ENCODE measurements at places on chromosomes 7 and 10. TPM values are rescaled to one million over a fixed set of nuclear protein-coding genes. Genes with fewer than 3 reads are reported as not detected.

ASAH2B gene
- total RNA-seq: 3.7 TPM

- no peak for DNase-seq
Observed at GRCh38 chr10:43681220-43681619, 32.5 kb upstream of the ZNF32 start.

GRCh38 chr7:93316730-93317129 lies 84.6 kb downstream of the VPS50 start:
- DNase-seq: no peak

DNA sequence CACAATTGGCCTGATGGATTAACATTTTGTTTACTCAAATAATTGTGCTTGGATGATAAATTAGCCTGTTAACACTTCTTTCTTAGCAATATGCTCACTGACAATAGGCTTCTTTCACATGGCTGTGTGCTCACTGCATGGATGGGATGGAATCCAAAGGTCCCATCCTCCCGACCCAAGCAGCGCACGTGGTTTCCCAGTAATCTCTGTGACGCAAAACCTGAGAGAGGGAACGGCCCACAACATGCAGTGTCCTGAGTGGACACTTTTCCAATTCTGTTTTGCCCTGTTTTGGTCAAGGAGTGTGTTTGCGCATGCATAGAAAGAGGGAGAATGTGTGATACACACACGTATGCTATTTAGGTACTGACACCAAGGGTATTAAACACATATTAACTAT lies 42.1 kb upstream of the RASGEF1A start:
- DNase-seq: no peak

GRCh38 chr7:157685430-157686284 lies 348.9 kb downstream of the DNAJB6 start:
- DNase-seq: no peak

DNA sequence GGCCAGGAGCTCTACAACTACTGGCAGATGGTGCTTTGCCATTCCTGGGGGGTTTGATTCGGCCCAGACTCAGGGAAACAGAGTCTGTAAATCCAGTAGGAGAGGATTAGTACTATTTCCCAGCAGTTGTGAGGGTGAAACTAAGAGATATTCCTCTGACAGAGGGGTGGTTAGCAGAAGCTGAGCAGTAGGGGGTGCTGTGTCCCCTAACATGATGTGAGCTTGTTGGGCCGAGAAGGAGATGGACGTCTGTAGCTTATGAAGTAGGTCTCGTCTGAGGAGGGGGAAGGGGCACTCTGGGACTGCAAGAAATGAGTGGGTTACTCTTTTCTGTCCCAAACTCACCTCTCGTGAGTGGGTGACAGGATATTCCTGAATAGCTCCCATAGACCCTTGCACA lies 179.2 kb upstream of the MBL2 start:
- no peak for DNase-seq

GRCh38 chr10:42652858-42653257 lies 14.5 kb upstream of the ZNF33B start:
- DNase-seq: no peak

DNA sequence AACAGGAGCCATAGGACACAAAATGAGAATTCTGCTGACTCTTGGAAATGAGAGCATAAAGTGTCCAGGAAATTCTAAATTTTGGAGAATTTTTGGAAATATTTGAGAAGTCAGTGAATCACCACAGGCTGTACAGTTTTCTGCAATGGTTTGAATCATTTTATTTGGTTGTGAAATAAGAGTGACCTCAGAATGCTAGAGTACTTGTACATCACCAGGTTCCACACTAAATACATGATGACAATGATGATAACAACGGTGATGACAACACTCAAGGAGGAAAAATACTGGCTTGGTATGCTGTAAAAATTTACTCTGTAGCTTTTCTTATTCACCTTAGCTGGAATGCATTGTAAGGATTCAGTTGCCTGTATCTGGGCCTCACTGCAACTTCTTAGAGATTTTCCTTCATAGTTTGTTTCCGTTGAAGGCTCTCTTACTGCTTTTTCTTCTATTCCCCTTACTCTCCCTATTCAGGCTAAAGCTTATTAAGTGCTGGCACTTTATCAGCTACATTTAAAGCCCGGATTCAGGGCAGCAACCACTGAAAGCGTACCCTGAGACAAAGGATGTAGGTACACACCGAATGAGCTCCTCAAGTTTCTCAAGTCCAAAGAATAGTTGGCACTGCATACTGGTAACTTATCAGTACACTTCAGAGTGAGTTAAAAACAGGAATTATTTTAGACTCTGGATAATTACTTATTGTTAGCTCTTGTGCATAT lies 30.2 kb upstream of the NME8 start:
- no peak for DNase-seq

GRCh38 chr10:43278216-43278615 lies 11.4 kb upstream of the RASGEF1A start:
- no peak for DNase-seq

- no peak for DNase-seq
Observed at GRCh38 chr10:104639590-104640338, 1.3 kb upstream of the SORCS3 start.

CPVL gene
- 13.4 TPM for total RNA-seq

WDR11 gene
- 74.8 TPM for total RNA-seq
